ENCODE measurements at places on chromosomes 1 and 21.

GRCh38 chr1:67088440-67088839, 34.5 kb upstream of the SLC35D1 start:
- DNase-seq: no peak

- no peak for DNase-seq
Measured at GRCh38 chr1:230501242-230501641, 75.1 kb upstream of the PGBD5 start.

GRCh38 chr1:175390522-175391254, 198.1 kb upstream of the KIAA0040 start:
- DNase-seq: no peak

DNA sequence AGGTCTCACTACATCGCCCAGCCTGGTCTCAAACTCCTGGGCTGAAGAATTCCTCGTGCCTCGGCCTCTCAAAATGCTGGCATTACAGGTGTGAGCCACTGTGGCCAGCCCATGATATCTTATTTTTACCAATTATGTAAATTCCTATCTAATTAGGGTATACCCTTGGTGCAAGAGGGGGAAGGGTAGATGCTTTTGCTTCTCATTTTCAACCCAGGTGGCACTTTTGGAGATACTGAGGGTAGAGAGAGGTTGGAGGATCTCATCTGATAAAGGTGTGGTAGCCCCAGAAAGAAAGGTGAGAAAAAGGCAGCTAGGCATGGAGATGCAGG, 17.4 kb downstream of the ENSA start:
- no peak for DNase-seq

- no peak for DNase-seq
Measured at GRCh38 chr1:163570071-163570470, 248.3 kb downstream of the NUF2 start.

GRCh38 chr1:183871142-183871541, 66.2 kb downstream of the RGL1 start:
- peak; percentile 70 for DNase-seq

- DNase-seq: no peak
Measured at GRCh38 chr1:94384485-94385265, 33.5 kb upstream of the ABCD3 start.

- DNase-seq: no peak
Measured at GRCh38 chr1:226886122-226886901, 15.9 kb downstream of the PSEN2 start.

- DNase-seq: peak; percentile 77
Measured at GRCh38 chr1:198175423-198176170, 18.8 kb downstream of the NEK7 start.

- no peak for DNase-seq
Measured at GRCh38 chr1:114299331-114299975, 145.8 kb upstream of the SYT6 start.

GRCh38 chr21:23718446-23719285, 1888.6 kb downstream of the MRPL39 start:
- DNase-seq: no peak

- no peak for DNase-seq
Measured at GRCh38 chr1:224564454-224565084, 51.5 kb upstream of the CNIH3 start.

GRCh38 chr1:184380468-184380867, 6.4 kb upstream of the C1orf21 start:
- no peak for DNase-seq

GRCh38 chr1:168236836-168237611, 11.2 kb downstream of the SFT2D2 start:
- peak; percentile 55 for DNase-seq

DNA sequence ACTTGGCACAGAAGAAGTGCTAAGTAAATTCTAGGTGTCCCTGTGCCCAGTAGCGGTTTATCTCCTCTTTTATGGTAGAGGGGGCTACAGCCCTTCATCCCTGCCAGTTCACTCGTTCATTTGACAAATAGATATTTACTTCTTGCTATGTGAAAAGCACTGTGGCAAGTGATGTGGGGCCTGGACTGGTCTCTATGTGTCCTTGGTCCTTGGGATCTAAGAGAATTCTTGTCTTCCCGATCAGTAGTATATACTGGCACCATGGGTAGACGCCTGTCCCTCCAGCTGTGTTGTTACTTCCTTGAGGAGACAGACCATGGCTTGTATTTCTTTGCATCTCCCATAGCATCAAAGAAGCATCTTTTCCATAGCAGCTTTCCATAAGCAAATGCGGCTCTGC, 29.7 kb downstream of the EIF2D start:
- no peak for DNase-seq

DNA sequence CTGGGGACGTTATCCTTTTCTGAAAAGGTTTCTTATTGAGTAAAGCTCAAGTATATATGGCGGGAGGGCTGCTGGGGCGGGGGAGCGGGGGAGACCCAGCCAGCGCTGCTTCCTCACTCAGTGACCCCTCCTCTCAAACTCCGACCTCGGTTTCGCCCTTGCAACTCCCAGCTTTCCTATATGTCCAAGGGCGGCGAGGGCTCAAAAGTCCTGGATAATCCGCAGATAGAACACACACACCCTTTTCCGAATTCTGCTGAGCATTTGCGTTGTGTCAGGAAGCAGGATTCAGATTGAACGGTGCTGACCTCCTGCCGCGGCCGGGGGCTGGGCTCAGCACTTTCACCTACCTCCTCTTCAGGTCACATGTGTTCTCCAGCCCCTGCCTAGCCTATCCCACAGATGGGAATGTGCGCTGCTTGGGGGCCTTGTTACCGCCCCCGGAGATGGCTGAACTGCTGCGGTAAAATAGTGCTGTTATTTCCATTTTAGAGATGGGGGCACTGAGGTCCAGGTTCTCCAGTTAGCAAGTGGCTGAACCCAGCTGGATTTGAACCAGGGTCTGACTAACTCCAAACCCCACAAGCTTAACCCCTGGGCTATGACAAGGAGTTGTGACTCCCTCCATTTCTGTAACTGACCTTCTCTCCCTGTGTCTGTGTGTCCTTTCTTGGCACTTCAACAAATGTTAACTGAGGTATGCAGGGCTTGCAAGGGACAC, 795 bp upstream of the AHDC1 start:
- no peak for DNase-seq

DNA sequence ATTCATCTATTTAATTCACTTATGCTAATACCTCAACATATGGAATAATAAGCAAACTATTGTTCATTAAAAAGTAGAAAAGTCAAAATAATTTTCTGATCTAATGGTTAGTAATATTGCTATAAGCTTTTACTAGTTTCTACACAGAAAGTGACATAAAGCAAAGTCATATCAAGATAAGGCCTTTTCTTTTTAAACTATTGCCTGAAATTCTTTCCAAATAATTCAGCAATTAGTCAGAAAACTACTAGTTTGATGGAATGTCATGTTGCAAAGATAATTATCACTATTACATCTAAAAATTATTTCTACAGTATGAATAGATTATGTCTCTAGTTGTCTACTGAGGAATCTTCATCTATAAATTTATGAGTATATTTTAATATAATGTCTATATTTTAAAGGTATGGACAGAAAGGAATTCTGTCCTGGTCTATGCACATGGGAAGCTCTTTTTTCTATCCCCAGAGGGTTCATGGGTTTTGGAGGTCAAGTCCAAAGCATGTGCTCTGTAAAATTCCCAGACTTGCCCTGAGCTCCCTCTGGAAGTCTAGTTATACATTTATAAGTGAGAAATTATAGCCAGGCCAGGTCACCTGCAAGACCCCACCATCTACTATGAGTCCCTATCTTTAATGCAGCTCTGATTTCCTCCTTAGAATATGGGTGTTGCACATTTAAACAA, 84.6 kb upstream of the DPYD start:
- peak; percentile 55 for DNase-seq

- no peak for DNase-seq
Measured at GRCh38 chr1:108878678-108879077, 1.9 kb downstream of the GPSM2 start.

GRCh38 chr1:218281285-218281684, 3.8 kb upstream of the RRP15 start:
- no peak for DNase-seq

DNA sequence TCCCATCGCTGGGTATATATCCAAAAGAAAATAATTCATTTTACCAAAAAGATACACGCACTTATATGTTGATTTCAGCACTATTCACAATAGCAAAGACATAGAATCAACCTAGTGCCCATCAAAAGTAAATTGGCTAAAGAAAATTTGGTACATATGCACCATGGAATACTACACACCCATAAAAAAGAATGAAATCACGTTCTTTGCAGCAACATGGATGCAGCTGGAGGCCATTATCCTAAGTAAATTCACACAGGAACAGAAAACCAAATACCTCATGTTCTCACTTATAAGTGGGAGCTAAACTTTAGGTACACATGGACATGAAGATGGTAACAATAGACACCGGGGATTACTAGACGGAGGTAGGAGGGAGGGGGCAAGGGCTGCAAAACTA, 50.0 kb upstream of the ZNF644 start:
- no peak for DNase-seq

GRCh38 chr1:148372731-148373130, 110.4 kb downstream of the PPIAL4G start:
- DNase-seq: no peak

- peak; percentile 25 for DNase-seq
Measured at GRCh38 chr1:178133239-178133989, 39.5 kb downstream of the RASAL2 start.

GRCh38 chr1:161238039-161238473, at the start of gene NR1I3:
Gene NR1I3 (minus strand): TSS chr1:161238203. CDS start chr1:161236565, 1,638 bp downstream.
- DNase-seq: no peak

GRCh38 chr21:29240136-29240535, 58.6 kb upstream of the BACH1 start:
- DNase-seq: no peak
